SJSA1 (cell line): ENCODE measurements at places on chromosomes 2 and 18.

DNA sequence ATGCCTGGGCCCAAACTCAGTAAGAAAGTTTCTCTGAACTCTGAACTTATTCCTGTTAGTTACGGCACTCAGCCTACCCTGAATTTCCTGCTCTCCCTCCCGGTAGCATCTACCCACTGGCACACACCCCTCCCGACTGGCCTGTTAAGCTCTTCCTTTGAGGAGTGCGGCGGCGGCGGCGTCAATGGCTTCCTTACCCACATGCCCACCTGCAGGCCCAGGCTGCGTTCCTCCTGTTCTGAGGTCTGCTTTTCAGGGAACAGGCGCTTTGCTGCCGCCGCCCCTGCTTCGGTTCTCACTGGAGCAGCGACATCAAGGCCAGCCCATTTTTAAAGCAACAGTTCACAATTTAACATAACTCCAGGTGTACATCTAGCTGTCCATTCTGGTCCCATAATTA, 432.4 kb downstream of the DCDC2C start:
- no peak for DNase-seq

DNA sequence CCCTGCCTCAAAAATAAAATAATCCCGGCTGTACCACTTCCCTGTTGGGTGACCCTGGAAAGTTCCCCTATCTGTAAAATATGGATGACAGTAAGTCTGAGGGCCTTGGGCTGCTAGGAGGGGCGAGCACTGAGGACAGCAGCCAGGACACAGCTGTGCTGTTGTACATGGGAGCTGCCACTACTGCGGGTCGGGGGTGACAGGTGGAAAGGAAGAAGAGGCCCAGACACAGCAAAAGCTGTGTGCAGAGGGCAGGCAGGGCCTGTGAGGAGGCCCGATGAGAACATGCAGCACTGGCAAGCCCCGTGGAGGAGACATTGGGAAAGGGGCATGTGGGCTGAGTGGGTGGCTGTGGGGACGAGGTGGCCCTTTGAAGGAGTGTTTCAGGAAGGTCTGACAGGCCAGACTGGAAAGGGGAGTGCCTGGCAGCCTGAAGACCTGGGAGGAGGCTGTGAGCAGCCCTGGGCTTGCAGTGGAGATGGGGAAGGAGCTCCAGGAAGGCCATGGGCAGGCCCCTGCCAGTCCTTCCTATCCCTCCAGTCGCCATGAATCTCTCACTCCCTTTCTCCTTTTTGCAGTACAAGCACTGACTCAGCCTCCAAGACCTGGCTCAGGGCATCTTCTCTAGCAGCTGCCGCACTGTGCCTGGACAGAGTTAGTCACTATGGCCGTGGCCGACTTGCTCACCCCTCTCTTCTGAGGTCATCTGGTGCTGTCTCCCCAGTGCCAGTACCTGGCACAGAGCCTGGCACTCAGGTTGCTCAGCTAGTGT, 28.9 kb upstream of the SEMA4C start:
- DNase-seq: no peak

- DNase-seq: no peak
These were observed 36.0 kb upstream of the GALNT5 start for GRCh38 chr2:157221394-157221988.

- no peak for DNase-seq
These were observed 1.8 kb downstream of the AGAP1 start for GRCh38 chr2:235495373-235496238.

DNA sequence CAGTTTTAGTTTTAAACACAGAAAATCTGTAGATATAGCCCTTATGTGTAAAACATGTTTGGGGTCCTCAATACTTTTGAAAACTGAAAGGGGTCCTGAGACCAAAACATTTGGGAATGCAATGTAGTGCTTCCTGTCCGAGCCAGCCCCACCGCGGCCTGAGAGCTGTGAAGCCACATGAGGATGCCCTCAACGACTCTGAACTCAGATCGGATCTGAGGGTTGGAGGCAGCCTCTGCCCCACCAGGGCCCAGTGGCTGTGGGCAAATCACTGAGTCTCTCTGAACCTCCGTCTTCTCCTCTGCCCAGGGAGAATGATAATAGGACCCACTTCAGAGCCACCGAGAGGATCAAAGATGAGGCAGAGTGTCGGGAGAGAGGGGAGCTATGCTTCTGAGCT, 33.4 kb upstream of the HPCAL1 start:
- DNase-seq: no peak
